ENCODE measurements at places on chromosomes 3 and 15.

GRCh38 chr3:126389112-126389793, 5.5 kb upstream of the CFAP100 start:
- DNase-seq = no peak

GRCh38 chr3:177122183-177122856, 75.0 kb downstream of the TBL1XR1 start:
- no peak for DNase-seq

GRCh38 chr15:26630857-26631256, 142.0 kb downstream of the GABRB3 start:
- DNase-seq = no peak

GRCh38 chr3:115280506-115280905, 133.4 kb upstream of the ZBTB20 start:
- DNase-seq = no peak

DNA sequence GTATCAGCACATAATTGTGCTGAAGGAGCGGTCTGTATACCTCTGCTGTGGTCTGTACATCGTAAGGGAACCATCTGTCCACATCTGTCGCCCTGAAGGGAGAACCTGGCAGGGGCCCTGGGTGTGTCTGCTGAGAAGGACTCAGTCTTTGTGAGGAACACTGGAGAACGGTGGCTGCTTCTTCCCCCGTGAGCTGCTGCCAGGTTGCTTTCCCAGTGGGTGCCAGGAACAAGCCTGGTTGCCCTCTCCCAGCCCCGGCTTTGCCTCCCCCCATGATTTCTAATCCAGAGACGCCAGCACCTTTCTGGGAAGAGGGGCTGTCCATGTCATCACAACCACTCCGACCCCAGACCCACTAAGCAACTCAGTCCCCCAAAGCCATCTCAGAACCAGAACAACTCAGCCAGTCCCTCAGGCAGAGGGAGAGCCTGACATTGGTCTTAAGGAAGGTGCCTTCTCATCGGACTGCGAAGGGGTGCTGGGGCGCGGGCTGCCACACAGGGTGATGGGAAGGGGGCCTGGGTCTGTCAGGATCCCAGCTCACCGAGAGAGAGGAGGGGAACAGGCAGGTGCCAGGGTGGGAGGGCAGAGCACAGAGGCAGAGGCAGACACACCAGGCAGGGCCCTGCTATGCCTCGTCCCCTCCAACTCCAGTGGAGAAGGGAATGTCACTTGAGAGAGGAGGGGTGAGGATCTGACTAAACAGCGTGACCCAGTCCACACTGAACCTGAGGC, 8.5 kb downstream of the TNK2 start:
- no peak for DNase-seq

DNA sequence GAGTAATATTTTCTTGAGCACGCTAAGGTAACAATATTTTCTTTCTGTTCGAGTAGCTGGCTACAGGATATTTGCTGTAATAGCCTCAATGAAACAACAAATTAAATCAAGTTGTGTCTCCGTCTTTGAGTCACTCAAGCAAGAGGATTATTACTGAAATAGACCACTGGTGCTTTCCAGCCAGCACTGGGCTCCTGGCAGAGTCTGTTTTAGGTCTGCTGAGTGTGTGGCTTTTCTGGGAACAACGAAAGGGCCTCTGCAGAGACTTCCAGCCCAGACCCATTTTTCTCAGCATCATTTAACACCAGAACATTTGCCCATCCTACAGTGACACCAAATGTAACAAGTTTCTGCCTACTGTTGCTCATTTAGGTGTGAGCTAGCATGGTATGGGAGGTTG, 652.9 kb downstream of the MAGI1 start:
- no peak for DNase-seq

GRCh38 chr3:174016186-174016585, 618.6 kb downstream of the NLGN1 start:
- no peak for DNase-seq

- no peak for DNase-seq
Observed at GRCh38 chr3:27568393-27568792, 84.2 kb upstream of the SLC4A7 start.

GRCh38 chr3:142997330-142997729, 4.0 kb upstream of the U2SURP start:
- DNase-seq = no peak

- DNase-seq = no peak
Observed at GRCh38 chr15:90479656-90480055, 50.1 kb upstream of the CRTC3 start.

Data from CD4-positive, alpha-beta T cell treated with Interleukin-6 at 100 ng/mL for 8 hours (primary cell).